ENCODE measurements at places on chromosomes 2 and 18.

DNA sequence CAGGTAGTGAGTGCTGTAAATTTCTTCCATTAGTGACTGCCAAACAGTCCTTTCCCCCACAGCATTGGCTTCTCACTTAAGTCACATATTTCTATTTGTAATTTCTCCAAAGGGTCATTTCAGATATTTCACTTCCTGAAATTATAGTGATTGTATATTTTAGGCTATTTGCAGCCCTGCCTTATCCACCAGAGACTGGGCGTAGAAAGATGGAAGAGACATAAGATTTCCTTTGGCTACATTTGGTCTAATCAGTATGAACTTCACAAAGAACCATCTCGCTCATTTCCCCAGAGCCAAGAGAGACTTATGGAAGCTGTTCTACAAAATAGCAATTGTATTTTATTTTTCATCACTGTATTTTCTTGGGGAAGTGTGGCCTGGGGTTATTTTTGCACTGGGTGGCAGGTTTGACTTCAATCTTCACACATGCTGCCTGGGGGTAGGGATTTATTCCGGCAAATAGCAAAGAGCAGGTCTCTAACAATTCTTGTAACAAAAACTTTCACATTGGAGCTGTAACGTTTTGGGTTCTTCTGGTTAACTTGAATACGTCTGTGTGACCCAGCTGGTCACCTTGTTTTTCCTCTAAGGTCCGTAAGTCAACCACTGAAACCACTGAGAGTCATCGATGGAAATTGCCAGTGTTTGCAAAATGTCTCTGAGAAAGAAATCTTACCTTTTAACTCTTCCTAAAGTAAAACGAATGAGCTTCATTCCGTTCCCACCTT lies 170.6 kb upstream of the SERPINE2 start:
- no peak for DNase-seq

GRCh38 chr2:64922482-64923384 lies 66.5 kb upstream of the SLC1A4 start:
- DNase-seq = no peak

DNA sequence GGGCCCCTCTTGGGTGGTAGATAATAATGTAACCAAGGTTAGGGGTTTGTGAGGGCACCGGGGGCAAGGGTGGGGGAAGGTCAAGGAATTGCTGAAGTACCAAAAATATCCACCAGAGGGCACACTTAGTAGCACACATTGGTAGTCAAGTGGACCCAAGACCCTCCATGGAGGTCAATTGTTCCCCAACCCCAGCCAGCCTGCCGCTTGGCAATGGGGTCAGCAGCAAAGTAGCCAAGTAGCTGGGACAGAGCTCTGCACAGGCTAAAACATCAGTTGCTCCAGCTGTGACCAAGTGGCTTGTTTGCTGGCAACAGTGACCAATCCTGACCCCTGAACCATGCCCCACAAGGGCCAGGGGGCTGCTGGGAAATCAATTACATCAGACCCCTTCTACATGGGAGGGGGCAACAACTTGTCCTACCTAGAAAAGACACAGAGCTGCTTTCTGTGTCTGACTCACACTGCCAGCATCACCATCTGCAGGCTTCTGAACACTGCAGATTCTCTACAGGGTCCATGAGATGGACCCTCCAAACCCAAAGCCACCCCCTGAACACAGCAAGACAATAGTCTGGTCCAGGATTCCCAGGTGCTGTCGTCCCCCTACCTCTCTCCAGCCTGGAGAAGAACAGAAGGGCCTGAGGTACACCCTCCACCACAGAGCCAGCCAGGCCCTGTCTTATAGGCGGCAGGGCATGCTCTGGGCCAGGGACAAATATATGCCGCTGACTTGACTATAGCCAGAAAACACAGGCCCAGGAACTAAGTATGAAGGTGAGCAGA lies 76.0 kb downstream of the EMX1 start:
- DNase-seq = peak; percentile 28

DNA sequence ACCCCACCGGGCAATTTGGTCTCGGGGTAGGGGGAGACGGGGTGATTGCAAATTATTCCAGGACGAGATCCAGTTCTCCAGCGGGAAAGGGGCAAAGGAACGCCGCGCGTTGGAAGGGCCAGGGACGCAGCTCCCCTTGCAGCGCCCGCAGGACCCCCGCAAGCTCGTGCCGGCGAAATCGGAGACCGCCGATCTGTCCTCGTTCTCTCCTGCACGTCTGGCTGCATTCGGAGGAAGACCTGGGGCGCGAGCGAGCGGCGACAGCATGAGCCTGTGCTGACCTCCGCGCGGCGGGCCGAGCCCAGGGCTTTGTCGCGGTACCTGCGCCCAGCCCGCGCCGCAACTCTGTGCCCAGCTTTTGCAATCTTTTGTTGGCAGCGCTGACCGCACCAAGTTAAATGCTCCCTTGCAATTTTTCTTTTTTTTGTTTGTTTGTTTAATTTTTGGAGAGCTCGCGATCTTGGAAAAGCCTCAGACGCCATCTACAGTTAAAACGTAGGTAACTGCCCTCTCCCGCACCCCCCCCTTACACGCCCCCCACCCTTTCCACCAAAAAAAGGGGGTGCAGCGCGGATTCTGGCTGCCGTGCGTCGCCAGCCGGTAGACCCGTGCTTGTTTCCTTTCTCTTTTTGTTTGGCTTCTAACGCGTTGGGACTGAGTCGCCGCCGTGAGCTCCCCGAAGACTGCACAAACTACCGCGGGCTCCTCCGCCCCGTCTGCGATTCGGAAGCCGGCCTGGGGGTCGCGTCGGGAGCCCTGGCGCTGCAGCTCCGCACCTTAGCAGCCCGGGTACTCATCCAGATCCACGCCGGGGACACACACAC lies 667 bp downstream of the TRIB2 start:
- peak; percentile 76 for DNase-seq

- DNase-seq = no peak
Measured at GRCh38 chr2:203636588-203637470, 69.6 kb upstream of the CD28 start.

GRCh38 chr2:101823347-101823791 lies 125.9 kb downstream of the MAP4K4 start:
- peak; percentile 32 for DNase-seq

DNA sequence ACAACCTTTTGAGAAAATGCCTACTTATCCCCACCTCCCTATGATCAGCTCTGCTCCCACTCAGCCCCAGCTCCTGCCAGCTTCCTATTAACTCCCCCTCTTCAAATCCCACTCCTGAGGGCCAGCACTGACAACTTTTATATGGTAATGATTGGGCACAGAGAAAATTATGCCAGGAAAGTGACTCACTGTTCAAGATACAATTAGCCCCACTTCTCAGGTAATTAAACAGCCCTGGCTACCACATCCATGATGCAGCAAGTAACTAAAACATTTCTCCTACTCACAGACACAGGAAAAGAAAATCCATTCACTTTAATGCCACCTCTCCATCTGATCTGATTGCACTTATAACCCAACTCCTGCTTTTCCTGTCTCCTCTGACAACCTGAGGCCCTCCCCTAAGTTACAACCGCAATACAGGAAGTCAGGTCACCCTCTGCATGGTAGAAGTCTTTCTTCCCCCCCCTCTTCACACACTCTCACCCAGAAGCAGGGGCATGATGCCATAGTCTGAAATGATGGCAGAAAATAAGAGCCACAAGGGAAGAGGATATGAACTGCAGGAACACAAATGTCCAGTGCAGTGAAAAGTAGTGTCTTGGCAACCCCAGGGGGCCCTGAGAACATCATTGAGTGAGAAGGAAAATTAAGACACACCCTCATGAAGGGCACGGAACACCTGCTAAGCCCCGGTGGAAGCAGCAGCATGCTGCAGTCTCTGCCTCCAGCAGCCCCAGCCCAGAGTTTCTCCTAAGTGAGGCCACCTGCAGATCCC lies 54.4 kb downstream of the STK39 start:
- no peak for DNase-seq

GRCh38 chr2:108288534-108289106 lies at the start of gene SULT1C2:
TSS of gene SULT1C2 (plus strand) at chr2:108288895. CDS start at chr2:108293668, 4,773 bp downstream.
- DNase-seq = no peak

- no peak for DNase-seq
Measured at GRCh38 chr18:36078751-36079529, 11.6 kb upstream of the RPRD1A start.

DNA sequence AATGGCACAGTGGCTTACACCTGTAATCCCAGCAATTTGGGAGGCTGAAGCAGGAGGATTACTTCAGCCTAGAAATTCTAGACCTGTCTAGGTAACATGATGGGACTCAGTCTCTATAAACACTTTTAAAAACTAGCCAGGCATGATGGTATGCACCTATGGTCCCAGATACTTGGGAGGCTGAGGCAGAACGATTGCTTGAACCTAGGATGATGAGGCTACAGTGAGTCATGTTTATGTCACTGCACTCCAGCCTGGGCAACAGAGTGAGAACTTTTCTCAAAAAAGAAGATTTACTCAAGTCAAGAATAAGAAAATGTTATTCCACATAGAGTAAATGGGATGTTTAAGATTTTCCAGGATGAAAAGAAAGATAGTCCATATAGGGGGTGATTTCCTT lies 158.6 kb downstream of the HNMT start:
- no peak for DNase-seq

GRCh38 chr2:197130318-197130717 lies 180.3 kb downstream of the ANKRD44 start:
- DNase-seq = no peak

DNA sequence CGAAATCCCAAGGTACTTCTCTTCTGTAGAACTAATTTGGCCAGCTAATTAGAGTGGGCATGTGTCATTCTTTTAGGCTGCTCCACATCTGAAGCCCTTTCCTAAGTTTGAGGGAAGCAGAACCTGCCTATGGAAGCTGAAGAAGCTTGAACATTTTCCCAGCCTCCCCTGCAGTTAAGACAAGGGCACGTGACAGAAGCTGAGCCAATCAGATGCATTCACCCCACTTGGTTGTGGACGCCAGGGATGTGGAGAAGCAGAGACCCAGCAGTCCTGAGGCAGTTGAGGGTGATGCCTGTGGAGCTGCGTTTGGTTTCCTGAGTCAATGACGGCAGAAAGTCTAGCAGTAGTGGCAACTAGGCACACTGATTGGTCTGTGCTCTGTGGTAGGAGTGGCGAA lies 26.1 kb upstream of the CERS6 start:
- no peak for DNase-seq

GRCh38 chr2:133266926-133267590 lies 301.2 kb downstream of the NCKAP5 start:
- peak; percentile 19 for DNase-seq

- no peak for DNase-seq
Measured at GRCh38 chr2:213015387-213016165, 135.8 kb downstream of the IKZF2 start.

DNA sequence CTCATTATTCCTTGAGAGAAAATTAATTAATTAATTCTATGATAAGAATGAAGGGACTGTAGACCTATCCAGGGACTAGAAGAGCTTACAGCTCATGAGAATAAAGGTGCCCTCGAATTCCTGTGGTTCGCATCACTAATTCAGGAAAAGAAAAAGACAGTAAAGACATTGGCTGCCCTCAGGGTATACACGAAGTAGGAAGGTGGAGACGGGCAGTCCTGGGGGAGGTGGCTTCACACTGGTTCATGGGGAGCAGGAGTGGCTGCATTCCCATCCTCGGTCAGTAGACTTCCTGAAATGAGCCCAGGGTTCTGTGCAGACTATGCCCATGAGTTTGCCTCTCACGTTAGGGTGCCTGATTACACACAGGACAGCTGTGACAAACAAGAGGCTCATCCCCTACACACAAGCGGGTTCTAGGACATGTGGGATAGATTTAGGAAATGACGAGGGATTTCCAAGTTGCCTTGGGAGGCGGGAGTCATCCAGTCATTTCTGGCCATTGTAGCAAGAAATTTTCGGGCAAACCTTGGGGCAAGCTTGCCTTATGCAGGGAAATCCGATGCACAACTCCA lies 282.2 kb downstream of the CYP26B1 start:
- no peak for DNase-seq

- DNase-seq = no peak
Measured at GRCh38 chr2:227349989-227350612, 25.1 kb downstream of the MFF start.

DNA sequence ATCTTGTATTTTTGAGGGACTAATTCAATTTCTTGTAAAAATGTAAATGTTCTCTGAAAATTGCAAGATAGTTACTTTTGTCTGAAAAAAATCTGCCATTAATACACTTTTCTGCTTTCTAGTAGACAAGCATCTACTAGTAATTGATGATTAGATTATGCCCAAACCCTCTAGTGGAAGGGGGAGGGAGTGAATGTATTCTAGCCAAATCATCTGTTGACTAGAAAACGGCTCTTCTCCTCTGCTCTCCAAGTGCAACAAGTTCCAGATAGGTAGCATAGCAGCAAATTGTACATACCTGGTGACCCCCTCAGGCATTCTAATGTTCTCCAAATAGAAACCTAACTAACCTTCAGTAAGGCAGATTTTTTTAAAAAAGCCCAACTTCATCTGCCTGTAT lies 58.6 kb downstream of the RELCH start:
- no peak for DNase-seq

DNA sequence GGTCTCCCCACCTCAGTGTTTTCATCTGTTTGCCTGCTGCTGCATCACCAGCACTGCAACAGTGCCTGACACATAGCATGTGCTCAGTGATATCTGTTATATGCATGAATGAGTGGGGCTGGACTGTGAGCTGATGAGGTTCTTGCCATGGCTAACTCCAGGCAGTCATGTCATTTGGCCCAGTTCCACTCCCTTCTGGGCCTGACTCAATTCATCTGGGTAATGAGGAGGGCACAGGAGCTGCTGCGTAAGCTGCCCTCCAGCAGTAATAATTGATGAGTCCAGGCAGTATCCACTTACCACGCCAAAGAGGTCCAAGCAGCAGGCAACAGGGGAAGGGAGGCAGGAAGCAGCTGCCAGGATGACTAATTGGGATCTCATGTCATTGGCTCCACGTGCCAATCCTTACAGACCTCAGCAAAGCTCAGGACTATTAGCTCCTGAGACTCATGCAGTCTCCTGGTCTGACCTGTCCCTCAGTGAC lies 34.1 kb upstream of the MAT2A start:
- peak; percentile 83 for DNase-seq

DNA sequence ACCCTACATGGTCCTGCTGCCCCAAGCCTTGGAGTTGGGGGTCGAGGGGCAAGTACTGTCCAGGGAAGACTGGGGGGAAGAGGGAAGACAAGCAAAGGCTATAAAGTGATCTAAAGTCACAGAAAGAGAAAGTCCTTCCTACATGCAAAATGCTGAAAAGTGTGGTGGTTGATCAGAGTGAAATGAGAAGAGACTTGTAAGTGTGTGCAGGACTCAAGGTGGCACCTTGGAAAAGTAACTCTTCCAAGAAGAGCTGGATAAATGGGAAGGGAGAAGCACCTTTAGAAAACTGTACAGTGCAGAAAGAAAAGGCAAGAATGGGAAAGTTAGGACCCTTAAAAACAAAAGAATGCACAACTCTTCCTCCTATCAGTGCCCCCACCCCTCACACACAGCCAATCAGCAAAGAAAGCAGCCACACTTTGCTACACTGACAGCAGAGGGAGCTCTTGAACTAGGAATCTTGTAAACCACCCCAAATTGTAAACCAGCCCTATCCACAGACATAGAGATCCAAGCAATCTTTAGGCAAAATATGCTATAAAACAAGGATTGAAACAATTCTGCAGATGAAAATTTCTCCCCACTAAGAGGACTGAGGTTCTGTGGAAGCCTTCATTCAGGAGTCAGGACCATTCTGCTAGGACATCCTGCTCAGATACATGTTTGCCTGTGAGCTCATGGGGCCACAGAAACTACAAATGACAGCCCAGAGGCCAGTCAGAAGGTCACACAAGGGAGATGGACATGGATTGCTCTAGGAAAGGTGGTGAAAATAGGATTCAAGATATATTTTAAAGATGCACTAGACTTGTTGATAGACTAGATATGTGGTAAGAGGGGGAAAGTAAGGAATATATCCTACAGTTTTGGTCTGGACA lies 146.4 kb downstream of the FTCDNL1 start:
- no peak for DNase-seq

- no peak for DNase-seq
Measured at GRCh38 chr2:25690058-25690457, 16.7 kb upstream of the DTNB start.

- DNase-seq = no peak
Measured at GRCh38 chr2:9287400-9288045, 80.9 kb downstream of the ASAP2 start.

All from BE2C (cell line).